H54 (cell line): ENCODE measurements at places on chromosomes 12 and 14.

DNA sequence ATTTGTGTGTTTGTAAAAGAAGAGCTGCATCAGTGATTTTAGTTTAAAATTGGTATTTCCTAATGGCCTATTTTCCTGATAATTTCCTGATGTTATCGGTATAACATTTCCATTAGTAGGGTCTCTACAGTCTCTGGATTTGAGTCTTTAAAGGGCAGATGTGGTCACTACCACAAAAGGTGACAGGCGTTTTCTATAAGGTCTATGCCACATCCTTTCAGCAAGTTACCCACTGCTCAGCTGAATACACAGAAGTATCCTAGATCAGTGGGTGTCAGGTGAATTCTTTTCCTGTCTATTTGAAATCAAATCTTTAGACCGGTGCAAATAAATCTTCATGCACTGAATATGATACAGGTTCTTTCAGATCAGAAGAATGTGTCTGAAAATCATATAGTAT is 90.2 kb downstream of the LIN7A start:
- no peak for DNase-seq

DNA sequence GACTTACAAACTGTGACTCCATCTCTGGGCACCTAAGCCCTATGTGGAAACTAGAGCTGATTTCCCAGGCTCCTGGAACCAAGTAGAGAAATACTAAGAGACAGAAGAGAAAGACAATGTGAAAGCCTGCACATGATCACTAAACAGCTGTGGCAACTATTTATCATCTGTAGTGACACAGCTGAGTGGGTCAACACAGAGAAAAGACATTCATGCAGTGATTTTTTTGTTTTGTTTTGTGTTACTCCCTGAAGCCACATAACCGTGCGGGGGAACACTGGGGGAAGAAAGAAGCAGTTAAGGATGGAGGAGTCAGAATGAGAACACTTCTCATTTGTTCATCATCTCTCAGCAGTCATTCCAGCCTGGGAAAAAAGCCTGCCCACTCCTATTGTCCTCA is 1.5 kb downstream of the PRR4 start:
- DNase-seq = no peak

DNA sequence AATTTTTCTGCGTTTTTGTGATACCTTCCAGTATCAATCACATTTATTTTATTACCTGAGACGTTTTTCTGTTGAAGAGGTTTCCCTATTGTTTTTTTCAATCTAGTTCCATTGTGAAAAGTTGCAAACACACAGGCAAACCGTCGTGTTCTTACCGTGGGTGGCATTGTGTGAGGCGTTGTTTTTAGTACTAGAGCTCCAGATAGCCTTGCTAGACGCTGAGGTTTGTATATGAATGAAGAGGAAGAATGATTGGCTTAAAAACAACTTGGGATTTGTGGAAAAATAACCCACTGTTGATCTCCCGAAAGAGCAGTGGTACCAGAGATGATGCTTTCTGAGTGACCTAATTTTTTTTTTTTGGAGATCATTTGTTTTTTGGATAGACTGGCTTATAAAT is 1.0 kb downstream of the SOCS4 start:
- no peak for DNase-seq

- peak; percentile 26 for DNase-seq
Measured at GRCh38 chr12:47021298-47021697, 58.1 kb upstream of the PCED1B start.

DNA sequence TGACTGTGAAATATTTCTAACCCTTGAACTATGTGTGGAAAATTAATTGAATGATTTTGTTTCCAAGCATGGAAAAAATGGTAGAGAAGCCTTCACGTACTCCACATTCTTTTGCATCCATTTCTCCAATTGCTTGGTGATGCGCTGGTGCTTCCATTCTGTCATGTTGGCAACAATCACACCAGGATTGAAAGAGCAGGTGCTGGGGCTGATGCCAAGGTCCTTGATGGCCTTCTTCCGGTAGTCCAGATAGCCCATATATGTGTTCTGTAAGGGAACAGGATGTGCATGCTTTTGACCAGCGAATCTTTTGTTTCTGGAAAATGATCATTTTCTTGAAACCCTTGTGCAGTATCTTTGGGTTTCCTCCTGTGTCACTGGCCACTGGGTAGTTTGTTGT is 28.6 kb downstream of the TDG start:
- DNase-seq = no peak

- no peak for DNase-seq
Measured at GRCh38 chr12:27901959-27902358, 70.6 kb downstream of the PTHLH start.

GRCh38 chr14:82047777-82048470 is 514.3 kb upstream of the SEL1L start:
- DNase-seq = no peak

DNA sequence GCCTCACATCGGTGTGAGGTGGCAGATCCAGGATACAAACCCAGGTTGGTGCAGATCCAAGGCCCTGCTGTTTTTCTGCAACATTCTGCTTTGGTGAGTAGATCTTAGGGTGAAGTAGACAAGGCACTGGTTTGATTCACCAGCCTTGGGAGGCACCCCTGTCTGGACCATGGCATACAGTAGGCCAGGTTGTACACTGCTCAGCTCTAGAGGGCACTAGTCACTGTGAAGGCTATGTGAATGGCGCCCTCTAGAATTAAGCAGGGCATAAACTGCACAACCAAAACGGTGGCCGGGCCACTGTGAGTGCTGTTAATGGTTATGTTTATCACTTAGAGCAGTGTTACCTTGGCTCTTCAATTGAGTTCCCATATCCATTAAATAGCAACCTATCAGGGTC is 280.6 kb upstream of the PWP1 start:
- peak; percentile 39 for DNase-seq

- DNase-seq = no peak
Measured at GRCh38 chr12:6222078-6222654, 22.0 kb downstream of the CD9 start.

- DNase-seq = no peak
Measured at GRCh38 chr14:20632831-20633691, 8.4 kb downstream of the OR6S1 start.

- DNase-seq = no peak
Measured at GRCh38 chr12:12939888-12940287, 12.1 kb downstream of the GPRC5D start.

DNA sequence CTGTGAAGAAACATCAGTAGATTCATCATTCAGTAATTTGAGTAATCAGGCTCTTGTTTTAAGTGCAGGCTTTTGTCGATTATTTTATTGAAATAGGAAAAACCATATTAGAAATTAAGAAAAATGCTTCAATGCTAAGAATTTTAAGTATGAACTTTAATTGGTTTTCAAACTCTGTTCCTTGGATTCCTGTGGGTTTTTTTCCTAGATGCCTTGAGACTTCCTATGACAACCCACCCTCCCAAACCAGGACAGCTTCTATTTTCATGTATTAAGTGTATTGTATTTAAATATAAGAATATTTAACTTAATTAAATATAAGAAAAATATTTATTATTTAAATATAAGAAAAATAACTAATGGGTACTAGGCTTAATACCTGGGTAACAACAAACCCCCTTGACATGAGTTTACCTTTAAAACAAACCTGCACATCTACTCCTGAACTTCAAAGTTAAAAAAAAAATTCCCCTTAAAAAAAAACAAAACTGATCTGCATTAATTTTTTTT is 3.0 kb downstream of the ARHGAP5 start:
- no peak for DNase-seq

DNA sequence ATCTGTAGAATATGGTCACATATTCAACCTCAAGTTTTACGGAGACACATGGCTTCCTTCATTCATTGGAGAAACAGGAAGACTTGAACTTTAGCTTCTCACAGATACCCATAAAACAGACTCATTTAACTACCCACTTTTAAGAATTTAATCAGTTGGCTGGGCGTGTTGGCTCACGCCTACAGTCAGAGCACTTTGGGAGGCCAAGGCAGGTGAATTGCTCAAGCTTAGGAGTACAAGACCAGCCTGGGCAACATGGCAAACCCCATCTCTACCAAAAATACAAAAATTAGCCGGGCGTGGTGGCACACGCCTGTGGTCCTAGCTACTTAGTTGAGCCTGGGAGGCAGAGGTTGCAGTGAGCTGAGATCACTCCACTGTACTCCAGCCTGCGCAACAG is 64.7 kb upstream of the STAC3 start:
- no peak for DNase-seq

GRCh38 chr12:67692966-67693365 is 44.4 kb downstream of the DYRK2 start:
- no peak for DNase-seq

- no peak for DNase-seq
Measured at GRCh38 chr12:52358575-52359350, 8.5 kb downstream of the KRT85 start.

DNA sequence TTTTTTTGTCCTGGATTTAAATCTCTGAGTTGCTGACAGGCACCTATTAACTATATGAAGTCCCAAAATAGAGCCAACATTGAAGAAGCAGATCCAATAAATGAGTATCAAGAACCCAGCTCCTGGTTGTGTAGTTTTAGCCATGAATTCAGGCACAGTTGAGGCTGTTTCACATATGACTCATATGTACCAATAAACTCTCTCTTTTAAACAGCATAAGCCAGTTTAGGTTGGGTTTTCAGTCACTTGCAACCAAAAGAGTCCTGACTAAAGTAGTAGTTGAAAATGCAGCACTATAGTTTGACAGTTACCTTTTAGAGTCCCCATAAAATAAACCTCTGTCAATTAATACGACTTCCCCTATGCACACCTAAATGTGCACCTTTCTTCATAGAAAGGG is 389.9 kb downstream of the RPS29 start:
- DNase-seq = no peak

DNA sequence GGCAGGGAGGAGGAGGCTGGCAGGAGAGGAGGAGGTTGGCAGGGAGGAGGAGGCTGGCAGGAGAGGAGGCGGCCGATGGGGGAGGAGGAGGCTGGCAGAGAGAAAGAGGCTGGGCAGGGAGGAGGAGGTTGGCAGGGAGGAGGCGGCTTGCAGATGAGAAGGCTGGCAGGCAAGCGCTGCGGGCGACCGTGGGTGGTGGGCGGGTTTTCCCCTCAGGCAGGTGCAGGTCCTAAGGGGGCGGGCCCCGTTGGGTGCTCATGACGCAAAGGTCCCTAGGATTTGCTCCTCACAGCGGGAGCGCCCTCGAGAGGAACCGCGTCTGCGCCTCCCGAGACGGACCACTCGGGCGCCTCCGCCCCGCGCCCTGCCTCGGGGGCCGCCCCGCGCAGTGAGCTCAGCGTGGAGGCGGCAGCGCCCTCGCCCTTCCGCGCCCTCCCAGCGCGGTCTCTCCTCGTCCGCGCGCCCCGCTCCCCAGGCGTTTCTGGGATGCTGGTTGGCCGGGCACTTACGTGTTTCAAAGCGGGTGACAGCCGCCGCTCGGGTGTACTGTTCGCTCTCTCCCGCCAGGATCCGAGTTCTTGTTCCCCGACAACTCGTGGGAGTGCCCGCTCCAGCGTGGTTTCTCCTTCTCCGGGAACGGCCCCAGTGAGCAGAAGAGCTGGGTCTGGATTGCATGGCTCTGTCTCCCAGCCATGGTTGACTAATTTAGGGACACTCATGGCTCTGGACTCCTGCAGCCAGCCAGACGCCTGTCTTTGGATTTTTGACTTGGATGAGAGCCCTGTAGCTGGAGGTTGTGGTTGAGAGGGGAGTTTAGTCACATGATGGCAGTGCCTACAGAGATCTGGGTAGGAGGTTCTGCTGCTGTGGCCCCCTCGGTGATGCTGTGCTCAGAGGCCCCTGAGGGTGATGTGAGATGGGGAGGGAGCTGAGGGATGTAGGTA is 64.1 kb upstream of the PPP4R3A start:
- peak; percentile 86 for DNase-seq

GRCh38 chr14:88592031-88592430 is 29.2 kb downstream of the ZC3H14 start:
- no peak for DNase-seq

GRCh38 chr14:105421723-105422615 is 2.3 kb downstream of the MTA1 start:
- no peak for DNase-seq

DNA sequence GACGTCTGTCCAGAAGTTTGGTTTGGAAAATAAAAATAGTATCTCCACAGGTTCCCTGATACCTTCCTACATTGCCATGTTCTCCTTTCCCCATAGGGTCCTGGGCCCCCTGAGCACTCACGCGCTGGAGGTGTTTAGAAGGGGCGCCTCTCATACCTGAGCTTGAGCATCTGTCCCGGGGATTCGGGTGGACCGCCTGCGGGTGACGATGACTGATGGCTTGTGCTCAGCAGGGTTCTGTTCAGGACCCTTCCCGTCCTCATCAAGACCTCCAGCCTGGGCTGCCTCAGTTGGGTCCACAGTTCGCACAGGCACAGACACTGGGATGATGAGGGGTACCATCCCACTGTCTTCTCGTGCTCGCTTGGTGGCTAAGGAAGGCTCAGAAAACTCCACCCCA is 22.7 kb upstream of the PNMA1 start:
- DNase-seq = no peak

DNA sequence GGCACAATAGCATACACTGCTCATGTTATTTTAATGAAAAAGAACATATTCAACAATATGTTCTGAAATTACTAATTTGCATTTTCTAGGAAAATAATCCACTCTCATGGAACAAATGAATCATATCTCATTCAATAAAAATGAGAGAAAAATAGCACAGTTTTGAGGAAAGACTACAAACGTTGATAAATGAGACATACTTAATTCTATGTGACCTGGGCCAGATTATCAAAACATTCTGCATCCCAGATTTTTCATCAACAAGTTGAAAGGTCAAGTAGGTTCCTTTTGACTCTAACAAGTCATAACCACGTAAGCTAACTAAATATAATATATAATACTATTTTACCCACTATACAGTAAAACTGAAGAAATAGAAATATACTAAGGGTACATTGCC is 296.7 kb downstream of the CEP128 start:
- DNase-seq = no peak

- peak; percentile 56 for DNase-seq
Measured at GRCh38 chr14:61438860-61439765, 117.7 kb downstream of the PRKCH start.

DNA sequence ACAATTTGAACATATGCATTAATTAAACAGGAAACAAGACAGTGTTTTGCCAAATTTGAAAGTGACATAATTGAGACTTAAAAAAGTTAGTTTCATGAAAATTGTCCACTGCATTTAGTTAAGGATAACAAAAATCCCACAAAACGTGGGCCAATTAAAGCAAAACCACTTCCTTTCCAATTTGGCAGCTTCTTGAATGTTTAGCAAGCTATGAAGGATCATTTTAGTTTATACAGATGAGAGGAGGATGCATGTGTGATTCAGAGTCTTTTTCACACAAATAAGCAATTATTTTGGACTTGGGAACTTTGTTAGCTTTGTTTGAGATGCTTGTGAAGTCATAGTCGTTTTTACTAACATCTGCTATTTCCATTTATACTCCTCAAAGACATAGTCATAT is 109.6 kb downstream of the ATXN7L3B start:
- DNase-seq = no peak
